Ovary (tissue), 10 donors: ENCODE measurements at places on chromosomes 5 and 9. TPM values are rescaled to one million over a fixed set of nuclear protein-coding genes. Genes with fewer than 3 reads are reported as not detected.

The ALDOB gene
- 0.37 TPM for total RNA-seq

The LECT2 gene
- total RNA-seq: not detected

The FAM200C gene
- 8.0 TPM for total RNA-seq

The HAND1 gene
- total RNA-seq: not detected

The TAF7 gene
- total RNA-seq: 108 TPM

The NMUR2 gene
- not detected for total RNA-seq

The PFN3 gene
- not detected for total RNA-seq

- DNase-seq: no peak
- H3K4me3 ChIP-seq: no peak overlapping the region
- no peaks in the 10 kb centered on the region for H3K36me3 ChIP-seq
- H3K27ac ChIP-seq: no peak overlapping the region
Observed at GRCh38 chr5:172156541-172156994, 31.5 kb downstream of the STK10 start.

DNA sequence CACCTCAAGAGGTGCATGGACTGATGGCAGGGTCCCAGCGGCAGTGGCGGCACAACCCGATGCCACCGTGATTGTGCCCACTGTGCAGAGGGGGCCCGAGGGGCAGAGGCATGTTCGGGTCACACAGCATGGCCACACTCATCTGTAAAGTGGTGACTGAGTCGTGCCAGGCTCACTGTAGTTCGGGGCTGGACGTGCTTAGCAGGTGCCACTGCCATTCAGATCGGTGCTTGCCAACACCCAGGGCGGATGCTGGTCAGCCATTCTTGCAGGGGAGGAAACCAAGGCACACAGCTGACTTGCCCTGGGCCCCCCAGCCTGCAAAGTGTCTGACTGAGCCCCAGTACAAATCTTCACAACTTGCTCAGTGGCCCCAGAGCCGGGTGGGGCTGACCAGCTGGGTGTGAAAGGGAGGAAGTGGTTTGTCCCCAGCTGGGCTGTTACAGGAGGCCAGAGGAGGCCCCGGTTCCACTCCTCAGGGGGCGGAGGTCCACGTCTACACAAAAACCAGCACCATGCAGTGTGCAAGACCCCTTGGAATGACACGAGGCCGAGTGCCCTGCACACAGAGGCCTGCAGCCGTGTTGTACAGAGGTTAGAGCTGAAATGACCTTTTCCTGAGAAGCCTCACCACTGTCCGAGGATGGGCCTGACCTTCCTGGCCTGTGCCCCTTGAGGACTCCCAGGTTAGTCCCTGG is 17.9 kb downstream of the FGD3 start:
- no peak overlapping the region for H3K27ac ChIP-seq
- DNase-seq: no peak
- H3K27me3 ChIP-seq: no peaks in the 10 kb centered on the region
- H3K36me3 ChIP-seq: no peaks in the 10 kb centered on the region
- no peaks in the 10 kb centered on the region for H3K4me1 ChIP-seq
- no peak overlapping the region for H3K4me3 ChIP-seq

- H3K4me1 ChIP-seq: peaks cover 7% of the 10 kb centered on the region
- DNase-seq: no peak
- no peak overlapping the region for H3K4me3 ChIP-seq
- H3K27ac ChIP-seq: no peak overlapping the region
- H3K36me3 ChIP-seq: no peaks in the 10 kb centered on the region
Observed at GRCh38 chr9:70133253-70134208, 89.9 kb downstream of the MAMDC2 start.

DNA sequence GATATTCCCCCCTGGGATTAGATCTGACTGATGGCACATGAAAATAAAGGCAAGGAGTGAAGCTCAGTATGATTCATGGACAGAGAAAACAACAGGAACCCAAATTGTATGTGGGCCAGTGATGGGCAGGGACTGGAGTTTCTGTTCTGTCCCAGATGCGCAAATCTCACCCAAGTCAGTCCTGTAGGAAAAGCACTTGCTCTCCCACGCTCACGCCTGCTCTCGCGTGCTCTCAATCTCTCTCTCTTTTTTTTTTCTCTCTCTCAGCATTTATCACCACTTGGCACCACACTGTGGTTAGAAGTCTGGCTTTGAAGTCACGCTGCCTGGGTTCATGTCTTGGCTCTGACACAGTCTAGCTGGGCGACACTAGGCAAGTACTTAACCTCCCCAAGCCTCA is 106.5 kb upstream of the LRRTM2 start:
- H3K36me3 ChIP-seq: no peaks in the 10 kb centered on the region
- no peak for DNase-seq
- no peak overlapping the region for H3K27ac ChIP-seq
- H3K27me3 ChIP-seq: no peaks in the 10 kb centered on the region
- H3K4me1 ChIP-seq: no peaks in the 10 kb centered on the region
- H3K4me3 ChIP-seq: no peak overlapping the region

GRCh38 chr5:59587489-59588337 is 305.8 kb downstream of the PDE4D start:
- no peaks in the 10 kb centered on the region for H3K27me3 ChIP-seq
- no peak overlapping the region for H3K27ac ChIP-seq
- peak overlapping the region; percentile 24 for H3K4me3 ChIP-seq
- peak; percentile 10 for DNase-seq
- no peaks in the 10 kb centered on the region for H3K36me3 ChIP-seq

GRCh38 chr9:32965999-32966722 is 35.3 kb downstream of the APTX start:
- no peak overlapping the region for H3K4me3 ChIP-seq
- H3K4me1 ChIP-seq: peaks cover 3% of the 10 kb centered on the region
- H3K27ac ChIP-seq: no peak overlapping the region
- no peak for DNase-seq
- no peaks in the 10 kb centered on the region for H3K36me3 ChIP-seq
- no peaks in the 10 kb centered on the region for H3K27me3 ChIP-seq

DNA sequence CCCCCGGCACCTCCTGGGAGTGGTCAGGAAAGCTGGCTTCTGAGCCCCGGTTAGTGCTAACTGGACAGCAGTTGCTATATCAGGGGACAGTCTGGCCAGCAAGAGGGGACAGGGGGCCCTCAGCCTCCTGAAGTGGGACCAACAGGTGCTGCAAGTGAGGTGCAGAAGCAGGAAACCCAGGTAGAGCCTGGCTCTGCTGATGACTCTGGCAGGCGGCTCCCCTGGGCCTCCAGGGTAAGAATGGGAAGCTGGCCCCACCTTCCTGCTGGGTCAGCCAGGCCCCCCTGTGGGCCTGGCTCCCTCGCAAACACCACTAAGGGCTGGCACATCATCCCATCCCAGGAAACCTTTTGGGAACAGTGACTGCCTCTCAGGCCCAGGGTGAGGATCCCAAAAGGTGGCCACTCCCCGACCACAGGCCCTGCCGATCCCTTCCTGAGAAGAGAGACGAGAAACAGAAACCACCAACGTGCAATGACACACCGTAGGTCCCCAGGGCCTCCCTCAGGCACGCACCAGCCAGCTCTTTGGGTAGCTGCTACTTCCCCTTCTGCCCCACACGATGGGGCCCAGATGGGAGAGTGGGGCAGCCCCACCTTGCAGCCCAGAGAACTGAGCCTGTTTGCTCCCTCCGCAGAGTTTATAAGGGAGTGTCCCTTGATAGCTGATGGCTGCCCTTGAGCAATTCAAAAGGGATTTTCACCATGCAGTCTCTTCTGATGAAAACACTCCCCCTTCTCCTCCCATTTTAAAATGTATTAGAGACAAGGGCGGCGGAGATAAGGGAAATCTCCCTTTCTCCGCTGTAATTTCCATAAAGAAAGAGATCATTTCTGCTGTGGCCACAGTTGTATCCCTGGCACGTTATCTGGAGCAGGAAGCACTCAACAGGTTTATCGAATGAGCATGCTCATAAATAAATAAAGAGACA is 76.8 kb downstream of the STK10 start:
- no peak overlapping the region for H3K27ac ChIP-seq
- peaks cover 4% of the 10 kb centered on the region for H3K4me1 ChIP-seq

DNA sequence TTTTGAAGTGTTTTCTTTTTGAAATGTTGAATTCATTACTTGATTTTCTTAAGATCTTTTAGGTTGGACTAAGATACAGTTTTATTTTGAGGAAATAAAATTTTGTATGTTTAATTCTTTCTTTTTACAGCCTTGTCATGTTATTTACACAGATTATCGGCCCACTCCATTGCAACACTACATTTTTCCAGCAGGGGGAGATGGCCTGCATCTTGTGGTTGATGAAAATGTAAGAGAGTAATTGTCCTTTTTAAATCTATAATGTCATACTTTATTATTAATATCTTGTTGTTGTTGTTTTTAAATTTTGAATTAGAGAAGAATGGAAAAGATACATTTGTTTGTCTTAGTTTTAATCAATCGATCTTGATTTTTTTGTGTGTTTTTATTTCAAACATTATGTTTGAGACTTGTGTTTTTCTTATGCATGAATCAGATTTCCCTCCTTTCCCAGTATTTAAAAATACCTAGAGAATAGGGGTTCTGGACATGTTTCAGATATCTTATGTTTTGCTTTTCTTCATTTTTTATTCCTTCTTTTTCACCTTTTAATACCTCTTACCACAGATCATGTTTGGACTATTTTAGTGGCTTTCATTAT is 36.7 kb downstream of the MTREX start:
- DNase-seq: peak; percentile 55
- H3K27me3 ChIP-seq: no peaks in the 10 kb centered on the region
- H3K36me3 ChIP-seq: no peaks in the 10 kb centered on the region

- no peaks in the 10 kb centered on the region for H3K27me3 ChIP-seq
- H3K36me3 ChIP-seq: no peaks in the 10 kb centered on the region
- no peak for DNase-seq
Observed at GRCh38 chr5:97076098-97076497, 66.3 kb downstream of the LIX1 start.

- H3K27ac ChIP-seq: no peak overlapping the region
- no peak for DNase-seq
- no peaks in the 10 kb centered on the region for H3K4me1 ChIP-seq
Observed at GRCh38 chr5:66307647-66308241, 163.6 kb downstream of the SREK1 start.

- no peaks in the 10 kb centered on the region for H3K27me3 ChIP-seq
- DNase-seq: no peak
- no peaks in the 10 kb centered on the region for H3K36me3 ChIP-seq
- H3K27ac ChIP-seq: no peak overlapping the region
- H3K4me1 ChIP-seq: no peaks in the 10 kb centered on the region
- no peak overlapping the region for H3K4me3 ChIP-seq
Observed at GRCh38 chr5:156892223-156892622, 42.1 kb downstream of the PPP1R2B start.

GRCh38 chr5:173881811-173882575 is 6.2 kb upstream of the CPEB4 start:
- DNase-seq: no peak
- H3K4me3 ChIP-seq: no peak overlapping the region
- peaks cover 3% of the 10 kb centered on the region for H3K4me1 ChIP-seq
- H3K27ac ChIP-seq: no peak overlapping the region
- no peaks in the 10 kb centered on the region for H3K27me3 ChIP-seq

DNA sequence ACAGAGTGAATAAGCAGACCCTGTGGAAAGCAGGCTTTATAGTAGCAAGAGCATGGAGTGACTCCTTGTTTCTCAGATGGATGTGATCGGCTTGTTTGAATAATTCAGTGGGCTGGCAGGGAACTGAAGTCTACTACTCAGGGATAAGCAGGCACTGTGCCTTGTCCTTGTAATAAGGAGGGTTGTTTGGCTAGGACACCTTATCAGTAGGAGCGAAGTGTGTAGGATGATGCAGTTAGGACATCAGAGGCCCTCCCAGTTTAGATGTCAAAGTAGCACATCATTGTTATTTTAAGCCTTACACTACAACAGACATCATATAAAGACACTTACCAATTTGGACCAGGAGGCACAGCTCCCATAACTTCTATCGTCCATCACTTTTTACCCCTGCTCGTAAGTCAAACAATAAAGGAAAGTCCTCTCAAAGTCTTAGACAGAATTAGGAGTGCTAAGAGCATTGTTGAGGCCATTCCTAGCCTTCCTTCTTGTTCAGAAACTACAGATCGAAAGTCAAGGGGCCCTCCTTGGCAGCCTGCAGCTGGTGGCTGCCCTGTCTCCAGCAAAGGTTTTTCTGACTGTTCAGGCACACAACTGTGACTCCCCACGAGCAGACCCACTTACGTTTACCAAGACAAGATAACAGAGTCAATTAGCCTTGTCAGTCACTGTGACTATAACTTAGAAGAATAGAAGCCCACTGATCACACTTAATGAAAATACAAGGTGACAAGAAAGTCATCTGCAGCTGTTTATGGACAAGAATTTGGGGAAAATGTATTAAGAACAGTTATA is 218.6 kb downstream of the SNX18 start:
- DNase-seq: no peak
- H3K4me1 ChIP-seq: no peaks in the 10 kb centered on the region
- H3K36me3 ChIP-seq: no peaks in the 10 kb centered on the region
- H3K27me3 ChIP-seq: no peaks in the 10 kb centered on the region

DNA sequence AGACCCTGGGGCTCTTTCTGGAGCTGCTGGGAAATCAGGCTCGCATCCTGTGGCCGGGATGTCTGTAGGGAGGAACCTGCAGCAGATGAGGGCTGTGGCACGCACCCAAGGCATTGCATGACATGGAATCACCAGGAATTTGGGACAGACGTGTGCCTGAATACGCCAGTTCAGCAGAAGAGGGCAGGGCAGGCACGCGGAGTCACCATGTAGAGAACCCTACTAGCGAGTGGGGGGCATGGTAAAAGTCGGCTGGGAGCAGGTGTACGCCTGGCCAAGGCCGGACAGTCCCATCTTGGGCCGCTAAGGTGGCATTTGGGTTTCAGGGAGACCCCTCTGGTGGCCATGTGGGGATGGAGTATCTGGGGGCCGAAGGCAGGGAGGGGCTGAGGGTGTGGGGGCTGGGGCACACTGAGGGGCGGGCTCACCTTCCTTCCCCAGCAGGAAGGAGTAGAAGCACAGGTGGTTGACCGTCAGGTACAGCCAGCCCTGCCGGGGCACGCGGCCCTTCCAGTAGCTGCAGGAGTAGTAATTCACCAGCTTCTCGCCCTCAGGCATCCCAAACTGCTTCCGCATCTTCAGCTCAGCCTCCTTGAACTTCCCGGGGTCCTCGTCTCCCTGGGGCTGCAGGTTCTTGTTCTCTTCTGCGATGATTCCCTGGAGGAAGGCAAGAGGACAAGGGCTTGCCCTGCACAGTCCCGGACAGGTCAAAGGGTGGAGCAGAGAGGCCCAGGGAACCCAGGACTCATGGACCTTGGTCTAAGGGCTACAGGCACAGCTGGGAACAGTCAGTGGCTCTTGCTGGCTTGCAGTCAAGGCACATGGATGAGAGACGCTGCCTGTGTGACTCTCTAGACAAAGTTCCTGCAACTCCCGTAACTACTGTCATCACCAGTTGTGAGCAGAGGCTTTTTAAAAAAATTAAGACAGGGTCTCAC is 13.5 kb downstream of the TBC1D9B start:
- no peaks in the 10 kb centered on the region for H3K36me3 ChIP-seq
- DNase-seq: no peak
- H3K4me1 ChIP-seq: no peaks in the 10 kb centered on the region

- H3K4me3 ChIP-seq: no peak overlapping the region
- peaks cover 3% of the 10 kb centered on the region for H3K4me1 ChIP-seq
- no peak for DNase-seq
- H3K27me3 ChIP-seq: no peaks in the 10 kb centered on the region
- no peak overlapping the region for H3K27ac ChIP-seq
- no peaks in the 10 kb centered on the region for H3K36me3 ChIP-seq
Observed at GRCh38 chr9:125631391-125632085, 75.5 kb downstream of the MAPKAP1 start.

GRCh38 chr5:68683632-68684036 is 410.2 kb upstream of the SLC30A5 start:
- DNase-seq: no peak
- no peaks in the 10 kb centered on the region for H3K27me3 ChIP-seq
- H3K36me3 ChIP-seq: no peaks in the 10 kb centered on the region
